Aorta (tissue), 5 donors: ENCODE measurements at places on chromosomes 5 and 9. TPM values are rescaled to one million over a fixed set of nuclear protein-coding genes. Genes with fewer than 3 reads are reported as not detected.

Gene FGF1
- 24.4 TPM for total RNA-seq

Gene CFAP77
- not detected for total RNA-seq

Gene PCSK5
- 37.5 TPM for total RNA-seq

Gene LECT2
- not detected for total RNA-seq

Gene TMEM203
- 21.5 TPM for total RNA-seq

DNA sequence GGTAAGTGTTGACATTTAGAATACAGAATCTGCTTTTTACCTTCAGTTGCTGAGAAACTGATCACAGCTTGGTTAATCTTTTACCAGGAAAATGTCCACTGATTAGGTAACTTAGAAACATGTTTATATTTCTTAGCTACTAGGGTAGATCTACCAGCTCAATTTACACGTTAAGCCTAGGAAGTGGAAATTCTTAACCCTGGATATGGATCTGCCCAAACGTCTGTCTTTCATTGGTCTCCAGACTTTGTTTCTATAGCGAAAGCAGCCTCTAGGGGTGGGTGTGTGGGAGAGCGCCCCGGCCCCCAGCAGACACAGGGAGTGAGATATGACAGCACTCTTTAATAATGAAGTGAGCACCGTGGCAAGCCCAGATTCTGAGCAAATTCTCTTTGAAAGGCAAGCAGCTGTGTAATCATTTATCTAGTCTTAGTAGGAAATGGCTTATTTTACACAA is 141.6 kb upstream of the ZNF608 start:
- H3K4me3 ChIP-seq, result no peak overlapping the region
- H3K27me3 ChIP-seq, result no peaks in the 10 kb centered on the region
- no peak overlapping the region for H3K27ac ChIP-seq
- H3K36me3 ChIP-seq, result no peaks in the 10 kb centered on the region

DNA sequence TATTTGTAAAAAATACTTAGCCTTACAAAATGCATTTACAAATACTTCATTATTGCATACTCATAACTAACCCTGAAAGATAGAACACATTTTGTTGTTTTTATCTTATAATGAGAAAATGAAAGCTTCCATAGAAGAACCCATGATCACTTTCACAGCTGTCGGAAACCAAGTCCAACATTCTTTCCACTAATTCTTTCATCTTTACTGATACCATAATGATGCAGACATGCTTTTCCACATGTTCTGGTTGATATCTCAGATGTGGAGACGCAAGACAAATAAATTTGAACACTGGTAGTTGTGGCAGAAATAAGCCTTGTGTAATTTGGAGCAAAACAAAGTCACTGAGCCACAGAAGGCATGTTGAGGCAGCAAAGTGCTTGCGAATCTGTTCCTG is 136.0 kb downstream of the FBXO4 start:
- H3K4me1 ChIP-seq, result no peaks in the 10 kb centered on the region
- H3K4me3 ChIP-seq, result no peak overlapping the region
- H3K27me3 ChIP-seq, result no peaks in the 10 kb centered on the region
- DNase-seq, result no peak
- no peaks in the 10 kb centered on the region for H3K36me3 ChIP-seq

GRCh38 chr9:101832486-101832885 is 94.0 kb upstream of the GRIN3A start:
- no peaks in the 10 kb centered on the region for H3K4me1 ChIP-seq
- no peak overlapping the region for H3K4me3 ChIP-seq
- no peaks in the 10 kb centered on the region for H3K36me3 ChIP-seq
- DNase-seq, result no peak

DNA sequence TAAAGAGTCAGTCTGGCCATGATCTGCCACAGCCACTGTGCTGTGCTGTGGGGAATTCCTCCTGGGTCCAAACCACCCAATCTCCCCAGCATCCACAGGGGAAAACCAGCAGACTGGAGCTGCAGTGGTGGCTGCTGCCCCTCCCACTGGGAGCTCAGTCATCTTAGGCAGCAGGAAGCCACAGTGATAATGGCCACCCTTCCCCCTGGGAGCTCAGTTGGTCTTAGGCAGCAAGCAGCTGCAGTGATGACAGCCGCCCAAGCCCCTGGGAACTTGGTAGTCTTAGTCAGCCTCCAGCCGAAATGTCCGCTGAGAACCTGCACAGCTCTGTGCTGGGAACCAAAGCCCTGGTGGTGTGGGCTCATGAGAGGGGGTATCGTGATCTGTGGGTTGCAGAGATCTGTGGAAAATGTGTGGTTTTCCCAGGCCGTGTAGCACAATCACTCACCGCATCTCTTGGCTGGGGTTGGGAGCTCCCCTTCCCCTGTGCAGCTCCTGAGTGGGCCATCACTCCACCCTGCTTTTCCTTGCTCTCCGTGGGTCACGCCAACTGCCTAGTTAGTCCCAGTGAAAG is 38.4 kb upstream of the SMIM15 start:
- H3K27me3 ChIP-seq, result no peaks in the 10 kb centered on the region
- no peak overlapping the region for H3K27ac ChIP-seq
- H3K4me3 ChIP-seq, result no peak overlapping the region
- DNase-seq, result no peak
- H3K36me3 ChIP-seq, result no peaks in the 10 kb centered on the region

DNA sequence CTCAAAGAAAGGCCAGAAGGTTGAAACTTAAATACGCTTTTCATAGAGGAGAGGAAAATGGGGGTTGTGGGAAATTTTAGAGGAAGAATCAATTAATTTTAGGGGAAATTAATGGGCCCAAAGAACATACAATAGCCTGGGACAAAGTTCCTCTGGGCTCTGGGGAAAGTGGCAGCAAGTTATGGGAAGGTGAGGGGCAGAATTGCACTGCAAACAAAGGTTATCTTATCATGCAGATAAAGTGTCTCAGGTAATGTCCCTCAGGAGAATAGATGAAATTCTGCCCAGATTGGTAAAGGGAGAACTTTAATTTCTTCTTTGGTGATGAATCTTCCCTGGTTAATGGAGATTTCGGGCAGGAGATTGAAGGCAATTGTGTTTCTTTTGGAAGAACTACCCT is 326.1 kb upstream of the SLC24A2 start:
- no peaks in the 10 kb centered on the region for H3K27me3 ChIP-seq
- no peaks in the 10 kb centered on the region for H3K36me3 ChIP-seq
- H3K27ac ChIP-seq, result no peak overlapping the region
- H3K4me3 ChIP-seq, result no peak overlapping the region

DNA sequence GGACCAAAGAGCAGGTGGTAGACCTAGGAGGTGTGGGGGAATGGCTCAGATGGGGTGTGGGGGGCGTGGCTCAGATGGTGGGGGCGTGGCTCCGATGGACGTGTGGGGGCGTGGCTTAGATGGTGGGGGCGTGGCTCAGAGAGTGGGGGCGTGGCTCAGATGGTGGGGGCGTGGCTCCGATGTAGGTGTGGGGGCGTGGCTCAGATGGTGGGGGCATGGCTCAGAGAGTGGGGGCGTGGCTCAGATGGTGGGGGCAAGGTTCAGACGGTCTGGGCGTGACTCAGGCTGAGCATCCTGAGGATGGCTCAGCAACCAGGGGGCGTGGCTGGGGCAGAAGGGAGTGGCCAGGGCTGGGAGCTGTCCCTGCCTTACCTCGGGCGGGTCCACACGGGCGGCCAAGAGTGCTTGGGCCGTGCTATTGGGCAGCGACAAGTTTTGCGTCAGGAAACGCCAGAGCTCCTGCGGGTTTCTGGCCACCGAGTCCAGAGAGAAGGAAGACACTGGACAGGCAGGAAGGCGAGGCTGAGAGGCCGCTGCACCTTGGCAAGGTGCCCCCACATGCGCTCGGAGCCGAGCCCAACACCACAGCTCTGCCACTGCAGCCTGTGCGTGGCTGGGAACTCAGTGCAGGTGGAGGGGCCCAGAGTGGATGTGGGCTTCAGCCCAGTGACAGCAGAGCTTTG is 5.9 kb downstream of the ABCA2 start:
- H3K27me3 ChIP-seq, result no peaks in the 10 kb centered on the region
- DNase-seq, result peak; percentile 87
- H3K27ac ChIP-seq, result no peak overlapping the region
- no peak overlapping the region for H3K4me3 ChIP-seq

DNA sequence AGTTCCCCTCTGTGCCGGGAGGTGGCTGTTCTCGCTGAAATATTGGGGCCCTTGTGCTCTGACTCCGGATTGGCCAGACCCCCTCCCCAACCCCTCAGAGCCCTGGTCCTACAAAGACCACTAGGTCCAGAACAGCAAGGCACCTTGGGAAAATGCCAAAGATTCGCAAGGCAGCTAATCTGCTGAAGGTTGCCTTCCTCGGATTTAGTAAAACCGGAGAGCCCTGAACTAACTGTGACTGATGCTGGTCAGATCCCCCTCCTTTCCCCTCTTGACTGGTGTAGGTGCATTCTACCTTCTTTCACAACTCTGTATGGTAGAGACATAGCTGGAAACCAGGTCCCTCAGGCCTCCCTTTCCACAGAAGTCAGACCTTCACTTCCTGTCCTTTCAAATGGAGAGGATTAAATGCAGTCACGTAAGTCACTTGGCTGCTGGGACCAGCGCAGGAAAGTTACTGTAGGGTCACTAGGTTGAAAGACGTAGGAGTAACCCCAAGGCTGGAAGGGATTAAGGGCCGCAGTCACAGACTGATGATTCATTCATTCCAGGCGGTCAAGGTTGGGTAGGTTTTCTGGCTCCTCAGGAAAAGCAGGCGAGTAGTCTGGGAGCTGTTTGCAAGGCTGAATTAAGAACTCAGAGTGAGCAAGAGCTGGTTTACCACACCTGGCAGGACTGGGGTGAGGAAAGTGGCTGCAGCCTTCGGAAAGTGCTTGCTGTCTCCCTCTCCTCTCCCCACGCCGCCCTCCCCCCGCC is 5.3 kb downstream of the BARX1 start:
- H3K27me3 ChIP-seq, result no peaks in the 10 kb centered on the region
- H3K4me1 ChIP-seq, result no peaks in the 10 kb centered on the region
- no peak overlapping the region for H3K27ac ChIP-seq
- DNase-seq, result no peak

DNA sequence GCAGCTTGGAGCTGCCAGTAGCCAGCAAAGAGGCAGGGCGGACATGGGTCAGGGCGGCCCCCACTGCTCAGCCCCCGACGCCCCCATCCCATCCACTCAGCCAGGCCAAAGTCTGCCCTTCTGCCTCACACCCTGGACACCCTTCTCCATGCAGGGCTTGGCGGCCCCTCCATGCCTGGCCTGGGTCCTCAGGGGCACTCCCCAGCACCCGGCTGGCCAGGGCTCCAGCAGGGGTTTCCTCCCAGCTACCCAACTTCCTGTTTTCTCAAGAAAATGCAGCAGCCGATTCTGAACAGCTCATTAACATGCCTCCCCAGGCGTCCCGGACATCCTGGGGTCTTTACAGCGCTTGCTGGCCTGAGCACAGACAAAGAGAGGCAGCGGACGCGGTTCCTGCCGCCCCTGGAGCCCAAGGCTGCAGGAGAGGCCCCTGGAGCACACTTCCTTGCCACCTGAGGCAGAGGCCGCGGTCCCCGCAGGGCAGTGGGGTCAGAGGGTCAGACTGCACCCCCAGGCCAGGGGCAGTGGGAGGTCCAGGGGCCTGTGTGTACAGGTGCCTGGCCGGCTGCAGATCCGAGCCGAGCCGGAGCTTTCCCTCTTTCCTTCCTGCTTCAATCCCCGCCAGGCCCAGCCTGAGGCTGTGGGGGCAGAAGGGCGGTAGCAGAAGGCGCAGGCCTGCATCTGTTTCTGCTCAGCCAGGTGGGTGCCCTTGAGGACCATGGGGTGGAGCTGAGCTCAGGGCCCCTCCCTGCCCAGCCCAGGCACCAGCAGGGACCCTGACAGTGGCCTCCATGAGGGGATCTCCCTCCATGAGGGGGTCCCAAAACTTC is 18.7 kb upstream of the NRARP start:
- H3K4me3 ChIP-seq, result no peak overlapping the region
- H3K4me1 ChIP-seq, result no peaks in the 10 kb centered on the region
- no peak for DNase-seq
- no peaks in the 10 kb centered on the region for H3K27me3 ChIP-seq
- no peaks in the 10 kb centered on the region for H3K36me3 ChIP-seq
- H3K27ac ChIP-seq, result no peak overlapping the region

DNA sequence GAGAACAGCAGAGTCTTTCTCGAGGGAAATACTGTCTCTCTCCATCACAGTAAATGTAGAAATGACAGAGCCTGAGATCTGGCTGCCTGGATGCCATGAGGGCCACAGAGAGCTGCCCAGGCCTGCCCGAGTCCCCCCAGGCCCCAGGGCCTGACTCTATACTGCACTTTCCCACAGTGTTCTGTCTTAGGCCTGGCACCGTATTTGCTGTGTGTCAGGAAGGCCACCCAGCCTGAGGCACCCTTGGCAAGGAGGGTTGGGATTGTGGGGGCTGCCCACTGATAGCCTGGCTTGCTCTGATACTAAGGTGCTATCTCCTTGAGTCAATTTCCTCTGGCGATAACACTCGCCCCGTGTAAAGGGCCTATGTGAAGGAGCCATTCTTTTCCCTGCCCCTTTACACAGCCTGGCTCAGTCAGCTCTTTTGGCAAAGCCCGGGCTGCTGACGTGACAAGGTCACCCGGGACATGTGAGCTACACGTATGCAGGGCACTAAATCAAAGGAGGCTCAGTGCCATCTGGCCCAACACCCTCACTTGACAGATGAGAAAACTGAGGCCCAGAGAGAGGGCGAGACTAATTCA is 630.1 kb upstream of the KLF4 start:
- no peak overlapping the region for H3K4me3 ChIP-seq
- no peaks in the 10 kb centered on the region for H3K27me3 ChIP-seq
- DNase-seq, result no peak
- H3K4me1 ChIP-seq, result no peaks in the 10 kb centered on the region

DNA sequence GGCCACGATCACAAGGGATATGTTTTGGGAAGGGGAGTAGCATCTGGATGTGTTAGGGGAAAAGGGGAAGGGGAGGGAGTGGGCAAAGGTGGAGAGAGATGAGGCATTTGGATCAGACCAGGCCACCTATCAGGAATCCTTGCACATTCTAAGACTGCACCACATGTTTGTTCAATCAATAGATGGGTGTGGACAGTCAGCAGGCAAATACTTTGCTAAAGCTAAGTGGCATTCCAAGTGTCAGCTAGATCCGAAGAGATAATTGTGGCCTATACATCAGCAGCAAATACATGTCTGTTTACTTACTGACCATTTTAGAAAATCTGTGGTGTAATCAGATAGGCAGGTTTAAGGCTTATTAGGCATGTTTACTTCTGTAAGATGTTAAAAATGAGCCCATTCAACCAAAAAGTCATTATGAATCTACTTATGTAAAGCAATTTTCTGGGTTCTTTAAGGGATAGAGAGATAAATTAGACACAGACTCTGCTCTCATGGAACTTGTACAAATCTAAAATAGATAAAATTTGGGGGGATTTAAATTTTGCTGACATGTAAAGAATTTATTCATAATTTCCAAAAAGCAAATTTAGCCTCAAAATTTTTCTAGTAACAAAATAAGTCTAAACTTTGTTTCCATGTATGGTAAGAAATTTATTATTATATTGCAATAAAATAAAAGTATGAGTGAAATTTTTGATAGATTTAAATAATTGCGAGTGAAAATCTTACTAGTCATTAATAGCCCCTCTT is 107.3 kb downstream of the SNCAIP start:
- H3K27me3 ChIP-seq, result no peaks in the 10 kb centered on the region
- H3K36me3 ChIP-seq, result no peaks in the 10 kb centered on the region
- H3K4me1 ChIP-seq, result no peaks in the 10 kb centered on the region
- no peak overlapping the region for H3K4me3 ChIP-seq
- DNase-seq, result no peak
- H3K27ac ChIP-seq, result no peak overlapping the region
